ENCODE measurements at places on chromosomes 11 and 22. TPM values are rescaled to one million over a fixed set of nuclear protein-coding genes. Genes with fewer than 3 reads are reported as not detected.

SLC6A5 gene
- not detected for total RNA-seq

STK33 gene
- total RNA-seq: 14.9 TPM

ASRGL1 gene
- 20.3 TPM for total RNA-seq

GRM5 gene
- 0.17 TPM for total RNA-seq

JAML gene
- not detected for total RNA-seq

OR8D1 gene
- not detected for total RNA-seq

LDHAL6A gene
- not detected for total RNA-seq

SCGB1D2 gene
- not detected for total RNA-seq

MIOX gene
- total RNA-seq: 1.8 TPM

CASP5 gene
- not detected for total RNA-seq

TRIM66 gene
- total RNA-seq: 6.6 TPM

PARVA gene
- total RNA-seq: 45.9 TPM

- DNase-seq: no peak
Observed at GRCh38 chr11:102487214-102487613, 34.6 kb upstream of the TMEM123 start.

- DNase-seq: no peak
Observed at GRCh38 chr11:118845369-118845768, 38.3 kb upstream of the CXCR5 start.

DNA sequence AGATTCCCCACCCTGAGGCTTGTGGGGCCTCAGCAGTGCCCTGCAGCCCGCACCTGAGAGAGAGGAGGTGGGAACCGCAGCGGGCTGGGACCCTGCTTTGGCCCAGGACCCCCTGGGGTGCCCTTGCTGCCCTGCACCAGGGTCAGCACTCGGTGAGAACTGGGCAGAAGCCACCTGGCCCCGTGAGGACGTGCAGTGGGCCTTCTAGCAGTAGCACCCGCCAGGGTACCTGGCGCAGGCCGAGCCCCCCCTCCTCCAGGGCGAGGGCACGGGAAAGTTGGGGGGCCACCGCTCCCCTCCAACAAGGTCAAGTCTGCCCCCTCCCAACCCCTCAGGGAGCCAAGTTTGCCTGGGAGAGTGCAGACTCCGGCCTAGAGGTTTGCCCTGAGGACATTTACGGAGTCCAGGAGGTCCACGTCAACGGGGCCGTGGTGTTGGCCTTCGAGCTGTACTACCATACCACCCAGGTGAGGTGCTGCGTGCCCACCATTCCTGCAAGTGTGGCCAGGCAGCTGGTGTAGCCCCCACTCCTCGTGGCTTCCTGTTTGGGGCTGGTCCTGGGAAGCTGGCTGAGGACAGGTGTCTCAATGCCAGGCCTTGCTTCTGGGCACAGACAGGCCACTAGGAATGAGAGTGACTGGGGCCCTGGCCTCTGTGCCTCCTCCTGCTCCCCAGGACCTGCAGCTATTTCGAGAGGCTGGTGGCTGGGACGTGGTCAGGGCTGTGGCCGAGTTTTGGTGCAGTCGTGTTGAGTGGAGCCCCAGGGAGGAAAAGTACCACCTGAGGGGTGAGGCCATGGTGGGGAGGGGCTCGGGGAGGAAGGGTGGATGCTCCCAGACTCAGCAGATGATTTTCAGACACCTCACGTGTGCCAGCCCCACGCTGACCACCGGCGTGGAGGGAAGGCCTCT is 3.5 kb downstream of the PGGHG start:
- DNase-seq: no peak

DNA sequence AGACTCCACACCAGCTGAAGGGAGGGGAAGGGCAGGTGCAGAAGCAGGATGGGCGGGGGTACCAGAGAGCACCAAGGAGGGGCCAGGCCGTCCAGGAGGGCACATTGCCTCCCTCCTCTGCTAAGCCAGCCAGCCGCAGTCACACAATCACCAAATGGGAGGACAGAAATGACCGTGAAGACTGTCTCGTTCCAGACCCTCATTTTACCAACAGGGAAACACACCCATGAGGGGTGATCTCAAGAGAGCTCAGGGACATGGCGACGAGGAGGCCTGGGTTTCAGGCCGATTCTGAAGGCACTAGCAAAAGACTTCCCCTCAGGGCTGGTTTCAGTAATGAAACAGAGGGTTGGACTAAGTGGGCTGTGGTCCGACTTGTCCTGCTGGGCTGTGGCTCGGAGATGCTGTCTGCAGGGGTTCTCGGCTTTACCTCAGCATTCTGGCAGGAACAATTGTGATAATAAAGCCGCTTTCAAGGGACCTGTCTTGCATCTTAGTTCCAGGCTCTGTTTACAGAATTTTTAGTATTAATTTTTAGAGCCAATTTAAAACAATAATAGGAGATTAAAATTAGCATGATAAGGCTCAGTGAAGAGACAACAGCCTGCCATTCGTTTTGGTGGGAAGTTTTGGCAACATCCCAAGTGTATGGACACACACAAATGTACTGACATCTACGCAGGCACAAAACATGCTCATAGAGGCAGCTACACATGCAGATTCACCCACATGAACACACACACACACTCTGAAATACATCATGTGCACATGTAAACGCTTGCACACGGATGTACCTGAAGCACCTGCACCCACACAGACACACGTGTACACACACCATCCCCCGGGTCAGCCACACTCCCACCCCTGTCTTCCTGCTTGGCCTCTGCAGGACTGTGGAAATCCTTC is 2.0 kb upstream of the B3GAT1 start:
- no peak for DNase-seq

- DNase-seq: no peak
Observed at GRCh38 chr11:3833449-3833848, 7.3 kb downstream of the RHOG start.

DNA sequence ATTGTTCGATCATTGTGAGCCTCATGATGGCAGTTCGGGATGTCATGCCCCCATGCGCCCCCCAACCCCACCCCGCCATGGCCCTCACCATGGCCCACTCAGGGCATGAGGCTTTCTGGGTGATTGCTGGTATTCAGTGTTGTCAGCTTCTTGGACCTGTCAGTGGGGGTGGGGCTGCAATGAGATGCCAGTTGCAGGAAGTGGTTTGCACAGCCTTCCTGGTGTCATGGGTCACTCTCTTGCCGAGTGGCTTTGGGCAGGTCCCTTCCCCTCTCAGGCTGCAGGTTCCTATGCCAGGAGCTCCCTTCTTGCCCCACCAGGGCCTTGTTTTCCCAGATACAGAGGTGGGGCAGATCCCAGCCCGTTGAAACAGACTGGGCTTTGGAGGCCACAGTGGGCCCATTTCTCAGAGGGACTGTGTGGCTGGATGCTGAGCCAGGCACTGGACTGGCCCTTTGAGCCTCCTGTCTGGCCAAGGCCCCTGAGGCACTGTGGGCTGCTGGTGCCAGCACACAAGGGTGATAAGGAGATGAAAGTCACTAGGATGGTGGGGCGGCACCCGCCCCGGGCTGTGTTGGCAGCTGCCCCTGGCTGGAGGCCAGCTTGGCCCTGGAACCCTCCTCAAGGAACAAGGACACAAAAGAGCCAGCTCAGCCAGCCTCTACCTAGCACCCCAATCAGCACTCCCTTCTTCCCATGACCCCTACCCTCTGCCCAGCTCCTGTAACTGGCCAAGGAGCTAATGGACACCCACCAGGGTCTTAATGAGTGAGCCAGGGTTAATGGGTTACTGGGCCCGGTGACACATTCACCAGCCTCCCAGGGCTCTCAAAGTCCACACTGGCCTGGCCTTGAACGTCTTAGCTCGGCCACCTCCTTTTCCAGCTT is 1.5 kb upstream of the GGT1 start:
- DNase-seq: no peak

DNA sequence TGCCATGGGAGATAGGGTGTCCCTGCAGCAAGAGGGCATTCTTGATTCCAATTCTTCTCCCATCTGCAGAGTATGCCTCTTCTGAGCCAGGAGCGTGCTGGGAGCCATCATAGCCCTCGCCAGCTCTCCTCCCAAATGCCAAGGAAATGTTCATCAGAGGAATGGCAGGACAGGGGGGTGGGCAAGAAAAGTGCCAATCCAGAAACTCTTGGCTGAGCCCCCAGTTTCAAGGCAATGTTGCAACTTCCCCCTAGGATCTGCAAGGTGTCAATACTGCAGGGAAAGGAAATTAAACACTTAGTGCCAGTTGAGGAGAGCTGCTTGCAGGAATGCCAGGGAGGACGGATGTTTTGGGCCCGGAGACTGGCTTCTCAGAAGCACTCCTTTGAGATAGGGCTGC is 94.8 kb upstream of the PRDM11 start:
- no peak for DNase-seq

GRCh38 chr11:132649277-132649676 is 883.0 kb downstream of the OPCML start:
- DNase-seq: no peak

GRCh38 chr22:27372969-27373670 is 428.4 kb downstream of the MN1 start:
- DNase-seq: no peak

DNA sequence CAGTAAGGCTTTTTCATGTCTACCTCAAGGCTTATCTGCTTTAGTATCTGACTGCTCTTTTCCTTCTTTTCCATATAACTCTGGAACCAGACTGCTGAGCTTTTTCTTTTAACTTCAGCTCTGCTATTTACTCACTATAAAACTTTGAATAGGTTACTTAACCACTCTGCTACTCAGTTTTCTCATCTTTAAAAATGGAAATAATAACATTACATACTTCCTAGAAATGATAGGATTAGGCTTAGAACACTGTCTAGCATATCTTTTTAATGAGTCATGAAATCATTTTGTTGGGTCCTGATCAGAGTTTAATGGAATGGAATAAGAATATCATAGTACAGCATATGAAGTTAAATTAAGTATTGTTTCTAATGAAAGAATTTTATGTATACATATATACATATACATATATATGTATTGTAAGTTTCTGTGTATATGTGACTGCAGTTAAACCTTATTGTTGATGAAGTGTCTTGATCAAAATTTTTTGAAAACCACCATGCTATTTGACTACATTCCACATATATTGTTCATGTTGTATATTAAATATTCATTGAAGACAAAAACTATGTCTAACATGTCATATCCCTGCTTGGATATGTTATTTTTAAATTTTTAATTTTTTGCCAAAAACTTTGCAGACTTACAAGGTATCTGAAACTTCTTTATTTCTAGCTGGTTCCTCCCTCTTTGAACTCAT is 120.2 kb downstream of the METTL15 start:
- no peak for DNase-seq

- DNase-seq: no peak
Observed at GRCh38 chr22:41687901-41688364, 734 bp downstream of the SNU13 start.

DNA sequence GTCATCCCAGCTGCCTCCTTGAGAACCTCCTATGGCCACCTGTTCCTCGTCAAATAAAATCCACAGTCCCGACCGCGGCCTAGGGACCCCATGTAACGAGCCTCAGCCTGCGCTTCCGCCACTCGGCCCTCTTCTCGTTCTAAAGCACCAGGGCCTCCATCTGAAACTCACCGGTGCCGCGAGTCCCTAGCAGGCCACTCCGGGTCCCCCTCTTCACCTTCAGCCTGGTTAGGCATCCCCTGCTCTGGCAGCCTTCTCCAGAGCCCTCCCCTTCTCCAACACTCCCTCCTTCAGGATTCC is 2.4 kb upstream of the SSTR3 start:
- no peak for DNase-seq

DNA sequence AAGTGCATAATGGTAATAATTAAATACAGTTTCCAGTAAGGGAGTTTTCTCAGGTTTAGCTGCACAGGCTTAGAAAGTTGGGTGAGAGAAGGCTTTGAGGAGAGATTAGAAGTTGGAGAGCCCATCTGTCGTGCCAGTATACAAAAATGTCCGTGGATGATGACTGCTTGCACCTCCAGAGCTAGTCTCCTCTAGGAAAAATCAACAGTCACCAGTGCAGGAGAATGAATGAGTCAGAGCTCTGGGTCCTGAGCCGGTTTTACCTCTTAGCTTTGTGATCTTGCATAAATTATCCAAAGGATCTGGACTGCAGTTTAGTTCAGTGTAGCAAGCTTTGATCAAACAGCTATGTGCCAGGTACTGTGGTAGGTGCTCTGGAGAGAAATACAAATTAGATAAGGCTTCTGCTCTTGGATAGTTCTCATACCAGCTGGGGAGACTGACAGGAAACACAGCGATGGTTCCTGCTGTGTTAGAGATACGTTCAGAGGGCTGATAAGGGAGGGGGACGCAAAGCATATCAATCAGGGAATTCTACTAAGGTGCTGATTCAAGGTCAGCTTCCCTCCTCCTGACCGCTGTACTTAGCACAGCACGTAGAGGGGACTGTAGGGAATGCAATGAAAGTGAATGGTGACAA is 125.9 kb downstream of the TEAD1 start:
- peak; percentile 78 for DNase-seq

DNA sequence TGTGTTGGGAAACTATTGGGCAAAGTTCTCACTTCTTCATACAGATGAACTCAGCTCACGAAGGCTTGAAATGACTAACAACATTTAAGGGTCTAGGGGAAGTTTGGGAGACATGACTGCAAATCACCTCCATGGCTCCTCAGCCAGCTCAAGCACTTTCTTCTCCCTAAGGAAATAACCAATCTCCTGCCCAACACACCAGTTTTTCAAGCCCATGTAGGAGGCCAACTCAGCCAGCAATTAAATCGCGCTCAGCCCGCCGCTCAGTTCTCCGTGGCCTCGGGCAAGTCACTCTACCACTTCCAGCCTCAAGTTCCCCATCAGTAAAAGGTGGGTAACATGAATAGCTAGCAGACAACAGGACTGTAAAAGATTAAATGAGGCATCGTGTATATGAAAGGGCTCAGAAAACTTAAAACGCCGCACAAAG is 796 bp downstream of the POLDIP3 start:
- DNase-seq: no peak

- DNase-seq: no peak
Observed at GRCh38 chr11:2779981-2780849, 80.4 kb upstream of the KCNQ1OT1 start.

- DNase-seq: no peak
Observed at GRCh38 chr11:67534070-67534679, 10.9 kb upstream of the CABP2 start.

- DNase-seq: no peak
Observed at GRCh38 chr11:3121416-3121815, 43.7 kb downstream of the OSBPL5 start.

GRCh38 chr11:119875841-119876600 is 147.0 kb upstream of the NECTIN1 start:
- DNase-seq: no peak

DNA sequence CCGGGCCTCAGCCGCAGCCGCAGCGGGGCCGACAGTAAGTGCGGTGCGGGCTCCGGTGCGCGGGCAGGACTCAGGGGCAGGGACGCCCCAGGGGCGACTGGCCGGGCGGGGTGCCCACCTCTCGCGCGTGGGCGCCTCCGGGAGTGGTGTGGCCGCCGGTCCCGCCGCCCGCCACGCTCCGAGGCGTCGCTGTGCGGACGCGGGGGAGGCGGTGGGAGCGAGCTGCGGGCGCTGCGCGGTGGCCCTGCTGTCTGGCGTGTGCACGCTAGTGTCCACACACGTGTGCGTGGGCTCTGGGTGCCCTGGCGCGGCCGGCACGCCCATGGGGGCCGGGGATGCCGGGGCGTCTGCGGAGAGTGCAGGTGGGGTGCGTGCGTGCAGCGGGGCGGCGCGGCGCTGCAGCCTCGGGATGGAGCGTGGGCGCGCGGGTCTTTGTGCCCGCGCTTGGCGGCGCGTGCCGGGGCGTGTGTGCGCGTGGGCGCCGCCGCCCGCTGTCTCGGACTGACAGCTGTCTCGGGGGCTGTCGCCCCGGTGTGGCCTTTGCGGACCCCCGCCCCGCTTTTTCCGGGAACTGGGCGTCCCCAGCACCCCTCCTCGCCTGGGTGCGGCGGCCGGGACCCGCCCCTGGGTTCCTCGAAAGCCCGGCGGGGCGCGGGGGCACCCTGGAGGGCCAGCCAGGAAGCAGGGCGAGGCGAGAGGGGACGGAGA is 804 bp downstream of the KCNK4 start:
- DNase-seq: no peak

- DNase-seq: no peak
Observed at GRCh38 chr11:128765571-128766549, 72.0 kb downstream of the FLI1 start.
